T-cell (primary cell): ENCODE measurements at places on chromosomes 5 and 9.

DNA sequence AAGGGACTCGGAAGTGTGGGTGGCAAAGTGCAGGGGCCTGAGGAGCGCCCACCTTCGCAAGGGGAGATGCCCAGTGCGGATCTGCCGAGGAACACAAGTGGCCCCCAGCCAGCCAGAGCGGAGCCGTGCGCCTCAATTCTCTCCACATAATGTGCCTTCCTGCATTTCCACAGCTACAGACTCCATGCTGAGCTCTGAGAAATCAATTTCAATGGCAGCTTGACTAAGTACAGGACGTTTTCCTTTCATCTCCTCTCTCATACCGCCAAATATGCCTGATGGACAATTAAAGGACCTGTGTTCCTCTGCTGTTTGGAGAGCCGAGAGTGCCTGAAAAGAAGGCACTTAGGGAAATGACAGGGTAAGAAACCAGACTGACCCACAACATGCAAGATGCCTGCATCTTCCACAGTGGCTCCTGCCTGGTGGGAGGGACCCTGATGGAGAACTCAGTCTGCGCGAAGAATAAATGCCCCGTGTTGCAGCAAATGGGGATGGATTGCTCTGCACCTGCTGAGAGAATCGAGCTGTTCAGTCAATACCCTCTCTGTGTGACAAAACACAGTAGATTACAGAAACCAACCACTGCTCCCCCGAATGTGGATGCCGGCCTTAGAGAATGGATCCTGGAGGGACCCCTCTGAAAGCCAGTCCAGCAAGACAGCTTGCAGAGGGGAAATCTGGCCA, 38.6 kb upstream of the OLFM1 start:
- DNase-seq: no peak

- DNase-seq: no peak
These were observed 485.2 kb upstream of the CDH9 start for GRCh38 chr5:27523629-27524028.

GRCh38 chr5:74384851-74385250, 255.7 kb downstream of the ENC1 start:
- DNase-seq: no peak

- no peak for DNase-seq
These were observed 619.8 kb downstream of the HINT1 start for GRCh38 chr5:130545291-130545690.

- no peak for DNase-seq
These were observed 122.7 kb downstream of the SLIT3 start for GRCh38 chr5:169178274-169178673.

GRCh38 chr5:102857076-102857818, 102.1 kb downstream of the PAM start:
- DNase-seq: no peak

DNA sequence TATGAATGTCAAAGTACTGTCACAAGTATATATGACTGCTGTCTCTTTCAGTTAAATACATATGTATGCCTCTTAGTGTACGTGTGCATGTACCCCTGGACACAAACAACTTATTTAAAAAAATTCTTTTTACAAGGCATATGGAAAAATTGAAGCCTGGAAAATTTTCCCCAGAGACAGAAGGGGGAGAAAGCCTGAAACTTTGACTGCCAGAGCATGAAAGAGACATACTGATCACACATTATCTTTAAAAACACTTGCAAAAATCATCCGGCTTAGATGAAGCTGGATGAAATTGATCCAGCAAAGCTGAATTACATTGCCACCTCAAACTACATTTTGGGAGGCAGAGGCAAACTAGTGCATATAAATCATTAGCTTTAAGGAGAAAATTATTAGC, 88.0 kb upstream of the NFIB start:
- no peak for DNase-seq

GRCh38 chr5:33601881-33602280, 161.1 kb downstream of the TARS1 start:
- DNase-seq: no peak

DNA sequence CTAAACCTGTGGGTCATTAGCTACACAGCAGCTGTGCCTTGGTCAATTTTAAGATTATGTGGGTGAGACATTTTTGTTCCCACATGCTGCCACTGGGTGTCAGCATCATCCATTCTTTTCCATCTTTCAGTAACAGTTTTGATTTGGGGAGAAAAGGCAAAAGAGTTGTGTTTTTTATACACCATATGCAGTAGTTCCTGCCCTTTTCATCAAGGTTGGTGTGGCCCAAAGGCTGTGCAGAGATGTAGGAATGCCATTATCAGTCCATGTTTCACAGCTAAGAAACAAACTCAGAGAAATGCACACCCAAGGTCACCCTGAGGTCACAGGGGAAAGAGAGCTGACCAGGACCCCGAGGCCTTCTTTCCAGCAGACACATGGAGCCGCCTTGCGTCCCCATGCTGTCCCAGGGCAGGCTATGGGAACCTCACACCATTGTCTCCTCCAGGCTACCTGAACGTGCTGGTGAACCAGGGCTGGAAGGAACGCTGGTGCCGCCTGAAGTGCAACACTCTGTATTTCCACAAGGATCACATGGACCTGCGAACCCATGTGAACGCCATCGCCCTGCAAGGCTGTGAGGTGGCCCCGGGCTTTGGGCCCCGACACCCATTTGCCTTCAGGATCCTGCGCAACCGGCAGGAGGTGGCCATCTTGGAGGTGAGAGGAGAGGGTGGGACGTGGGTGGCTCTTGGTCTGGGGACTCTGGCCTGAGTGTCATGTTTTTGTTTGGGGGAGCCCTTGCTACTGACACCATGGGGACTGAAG, 27.8 kb upstream of the GRPEL2 start:
- DNase-seq: no peak

DNA sequence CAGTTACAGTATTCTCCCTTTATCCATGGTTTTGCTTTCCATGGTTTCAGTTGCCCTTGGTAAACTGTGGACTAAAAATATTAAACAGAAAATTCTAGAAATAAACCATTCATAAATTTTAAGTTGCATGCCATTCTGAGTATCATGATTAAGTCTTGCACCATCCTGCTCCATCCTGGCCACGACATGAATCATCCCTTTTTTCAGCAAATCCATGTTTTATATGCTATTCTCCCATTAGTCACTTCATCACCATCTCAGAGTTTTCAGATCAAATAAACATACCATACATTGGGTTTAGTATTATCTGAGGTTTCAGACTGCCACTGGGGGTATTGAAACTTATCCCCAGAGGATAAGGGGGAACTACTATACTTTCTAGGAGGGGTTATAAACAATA, 234.4 kb upstream of the ATP10B start:
- no peak for DNase-seq

DNA sequence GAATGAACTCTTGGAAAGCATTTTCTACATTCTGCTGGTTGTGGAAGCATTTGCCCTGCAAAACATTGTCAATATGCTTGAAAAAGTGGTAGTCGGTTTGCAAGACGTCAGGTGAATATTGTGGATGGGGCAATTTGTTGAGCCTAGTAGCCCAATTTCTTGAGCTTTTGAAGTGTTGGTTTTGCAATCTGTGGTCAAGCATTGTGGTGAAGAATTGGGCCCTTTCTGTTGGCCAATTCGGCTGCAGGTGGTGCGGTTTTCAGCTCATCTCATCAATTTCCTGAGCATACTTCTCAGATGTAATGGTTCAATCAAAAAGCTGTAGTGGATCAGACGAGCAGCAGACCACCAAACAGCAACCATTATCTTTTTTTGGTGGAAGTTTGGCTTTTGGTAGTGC, 426.8 kb upstream of the CDH9 start:
- DNase-seq: no peak

DNA sequence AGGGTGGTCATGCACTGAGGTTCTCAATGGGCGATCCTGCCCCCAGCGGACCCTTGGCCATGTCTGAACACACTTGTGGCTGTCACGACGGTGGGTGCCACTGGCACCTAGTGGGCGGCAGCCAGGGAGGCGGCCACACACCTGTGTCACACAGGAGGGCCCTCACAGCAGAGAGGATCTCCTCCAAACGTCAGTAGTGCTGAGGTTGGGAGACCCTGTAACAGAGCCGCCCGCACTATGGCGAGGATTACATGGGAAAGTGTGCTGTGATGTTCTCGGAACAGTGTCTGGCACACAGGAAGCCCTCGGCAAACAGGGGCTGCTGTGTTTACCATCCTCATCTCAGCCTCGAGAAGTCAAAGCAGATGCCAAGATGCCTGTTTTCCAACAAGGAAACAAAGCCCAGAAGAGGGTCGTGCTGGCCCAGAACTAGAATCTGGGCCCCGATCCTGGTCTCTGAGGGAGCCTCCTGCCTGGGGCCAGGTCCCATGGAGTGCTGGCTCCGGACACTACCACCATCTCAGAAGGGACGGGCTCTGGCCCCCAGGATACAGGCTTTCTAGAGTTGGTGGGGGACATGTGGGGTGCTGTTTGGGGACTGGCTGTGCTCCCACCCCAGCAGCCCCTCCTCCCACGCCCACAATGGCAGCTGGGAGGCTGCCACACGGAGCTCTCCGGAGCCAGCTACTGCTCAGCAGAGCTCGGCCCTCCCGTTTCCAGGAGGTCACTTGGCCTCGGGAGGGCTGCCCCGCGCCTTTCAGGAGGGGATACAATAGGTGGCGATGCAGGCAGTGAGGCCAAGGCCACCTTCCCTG, 48.2 kb downstream of the DBH start:
- peak; percentile 33 for DNase-seq
